Endothelial cell of umbilical vein (primary cell): ENCODE measurements at places on chromosomes 12 and 14. TPM values are rescaled to one million over a fixed set of nuclear protein-coding genes. Genes with fewer than 3 reads are reported as not detected.
A peak's percentile ranks its signal among the peaks of the same experiment; 100 is the strongest.

DNA sequence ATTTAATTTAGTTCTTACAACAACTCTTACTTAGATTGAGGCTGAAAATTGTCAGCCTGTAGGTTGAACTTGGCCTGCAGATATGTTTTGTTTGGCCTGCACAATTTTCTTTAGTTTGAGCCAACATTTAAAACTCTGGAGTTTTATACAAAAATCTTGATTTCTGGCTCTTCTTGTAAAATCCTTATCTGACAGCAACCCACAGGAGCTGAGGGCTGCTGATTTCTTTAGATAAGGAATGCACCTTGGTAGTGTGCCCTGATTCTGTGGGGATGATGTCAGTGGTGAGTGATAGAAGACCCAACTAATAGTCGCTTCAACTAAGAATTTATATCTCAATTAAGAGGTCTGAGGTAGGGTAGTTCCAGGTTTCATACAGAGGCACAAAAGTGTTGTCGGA is 49.5 kb downstream of the SOCS2 start:
- no peak for DNase-seq

GRCh38 chr14:68682166-68683103 is 110.4 kb downstream of the ZFP36L1 start:
- peak; percentile 92 for DNase-seq

GRCh38 chr12:5593086-5593485 is 161.2 kb downstream of the NTF3 start:
- DNase-seq, result no peak

HAL gene
- 0.44 and 0.62 TPM in 2 replicates for total RNA-seq

DNAJC22 gene
- 1.1 and 1.3 TPM in 2 replicates for total RNA-seq

- no peak for DNase-seq
Observed at GRCh38 chr12:132407992-132408391, 78.6 kb upstream of the GALNT9 start.

DNA sequence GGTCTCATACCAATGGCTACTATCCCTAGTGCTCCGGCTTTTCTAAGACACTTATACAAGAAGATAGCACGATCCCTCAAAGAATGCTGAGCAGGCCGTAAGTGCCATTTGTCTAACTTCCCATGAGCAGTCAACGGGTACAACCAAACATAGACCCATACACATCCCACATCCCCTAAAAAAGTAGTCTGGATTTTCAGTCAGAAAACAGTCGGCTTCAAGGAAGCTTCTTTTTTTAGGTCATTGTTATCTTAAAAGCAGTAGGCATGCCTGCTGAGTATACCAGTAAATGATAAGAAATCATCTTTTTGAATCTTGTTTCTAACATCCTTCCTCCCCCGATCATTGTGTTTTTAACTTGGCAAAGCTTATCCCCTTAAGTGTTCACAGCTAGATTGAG is 19.8 kb downstream of the OSBPL8 start:
- DNase-seq, result peak; percentile 18

- DNase-seq, result peak; percentile 44
Observed at GRCh38 chr14:64763801-64764621, 59.8 kb downstream of the PLEKHG3 start.

DNA sequence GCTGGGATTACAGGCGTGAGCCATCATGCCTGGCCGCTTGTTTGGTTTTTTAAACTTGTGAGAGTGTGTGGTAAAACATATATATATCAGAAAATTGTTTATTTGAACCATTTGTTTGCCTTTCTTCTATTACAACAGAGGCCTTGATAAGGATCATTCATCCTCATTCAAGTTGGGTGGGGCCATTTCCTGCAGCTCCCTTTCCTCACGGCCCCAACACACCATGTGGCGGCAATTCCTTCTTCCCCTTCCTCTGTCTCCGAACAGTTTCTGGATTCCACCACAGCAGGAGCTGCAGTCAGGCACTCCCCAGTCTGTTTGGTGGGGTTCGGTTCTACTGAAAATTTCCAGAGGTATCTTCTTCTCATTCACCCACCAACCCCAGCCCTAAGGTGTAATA is 42.0 kb upstream of the RASSF3 start:
- no peak for DNase-seq

- DNase-seq, result peak; percentile 64
Observed at GRCh38 chr14:61320806-61321384, 484 bp upstream of the PRKCH start.

ANKRD33 gene
- 0.95 and 1.2 TPM in 2 replicates for total RNA-seq
